ENCODE measurements at places on chromosomes 6 and 20. TPM values are rescaled to one million over a fixed set of nuclear protein-coding genes. Genes with fewer than 3 reads are reported as not detected.
A peak's percentile ranks its signal among the peaks of the same experiment; 100 is the strongest.

DNA sequence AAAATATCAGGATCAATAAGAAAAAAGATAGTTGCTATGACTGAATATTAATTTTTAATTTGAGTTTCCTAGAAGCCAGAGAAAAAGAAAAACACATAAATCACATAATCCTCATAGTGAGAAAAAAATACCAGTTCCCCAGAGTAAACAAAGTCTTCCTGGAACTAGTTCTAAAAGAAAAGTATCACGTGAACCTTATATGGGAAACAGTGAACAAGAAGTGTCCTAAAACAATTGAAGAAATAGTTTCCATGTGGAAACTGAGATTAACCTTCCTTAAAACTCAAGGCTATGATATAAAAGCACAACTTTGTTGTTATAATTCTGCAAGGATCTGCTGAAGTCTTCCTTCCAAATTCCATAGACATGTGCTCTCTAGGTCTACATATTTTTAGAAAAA, 50.6 kb downstream of the RCAN2 start:
- no peak overlapping the region for H3K27ac ChIP-seq
- H3K36me3 ChIP-seq, result no peaks in the 10 kb centered on the region
- DNase-seq, result no peak
- no peaks in the 10 kb centered on the region for H3K4me1 ChIP-seq

- no peaks in the 10 kb centered on the region for H3K27me3 ChIP-seq
- H3K4me1 ChIP-seq, result no peaks in the 10 kb centered on the region
- H3K27ac ChIP-seq, result no peak overlapping the region
- no peak for DNase-seq
- H3K36me3 ChIP-seq, result no peaks in the 10 kb centered on the region
These were observed 225.3 kb upstream of the CST7 start for GRCh38 chr20:24723647-24724352.

DNA sequence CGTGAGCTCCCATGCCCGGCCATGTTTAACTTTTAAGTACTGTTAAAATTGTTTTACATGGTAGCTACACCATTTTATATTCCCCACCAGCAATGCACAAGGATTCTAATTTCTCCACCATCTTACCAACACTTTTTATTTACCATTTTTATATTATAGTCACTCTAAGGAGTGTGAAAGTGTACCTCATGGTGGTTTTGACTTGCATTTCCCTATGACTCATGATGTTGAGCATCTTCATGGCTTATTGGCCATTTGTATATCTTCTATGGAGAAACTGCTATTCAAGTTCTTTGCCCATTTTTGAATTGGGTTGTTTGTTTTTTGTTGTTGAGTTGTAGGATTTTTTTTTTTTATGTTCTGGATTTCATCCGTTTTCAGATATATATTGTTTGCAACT, 15.6 kb upstream of the BPHL start:
- no peak overlapping the region for H3K27ac ChIP-seq
- peaks cover 3% of the 10 kb centered on the region for H3K36me3 ChIP-seq
- H3K4me3 ChIP-seq, result no peak overlapping the region
- no peaks in the 10 kb centered on the region for H3K27me3 ChIP-seq
- DNase-seq, result no peak

- DNase-seq, result no peak
- no peaks in the 10 kb centered on the region for H3K36me3 ChIP-seq
- H3K4me3 ChIP-seq, result no peak overlapping the region
- H3K27me3 ChIP-seq, result no peaks in the 10 kb centered on the region
- H3K27ac ChIP-seq, result no peak overlapping the region
These were observed 377.5 kb downstream of the CDKAL1 start for GRCh38 chr6:20911712-20912111.

DNA sequence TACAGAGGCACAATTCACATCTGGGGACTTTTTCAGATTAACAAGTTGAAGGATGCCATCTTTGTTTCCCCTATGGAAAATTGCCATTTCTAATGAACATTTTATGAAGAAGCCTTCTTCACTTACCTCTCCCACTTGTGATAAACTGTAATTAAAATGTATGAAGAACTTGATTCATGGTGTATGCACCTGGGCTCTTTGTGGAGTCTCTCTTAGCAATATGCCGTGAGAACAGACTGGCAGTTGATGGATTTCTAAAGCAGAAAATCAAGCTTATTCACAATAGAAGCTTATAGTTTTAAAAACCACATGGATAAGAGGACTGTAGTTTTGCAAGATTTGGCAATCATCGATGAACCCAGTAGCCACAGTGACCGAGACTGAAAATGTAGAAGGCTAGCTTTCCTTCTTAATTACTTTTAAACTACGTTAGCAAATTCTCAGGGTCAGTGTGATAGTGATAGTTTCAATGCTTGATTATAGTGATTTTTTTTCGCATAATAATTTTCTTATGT, 270.6 kb downstream of the PRL start:
- H3K27ac ChIP-seq, result peak overlapping the region; percentile 15
- no peaks in the 10 kb centered on the region for H3K36me3 ChIP-seq
- no peak overlapping the region for H3K4me3 ChIP-seq
- H3K4me1 ChIP-seq, result no peaks in the 10 kb centered on the region
- no peaks in the 10 kb centered on the region for H3K27me3 ChIP-seq

Gene CTCFL
- total RNA-seq, result 0.47 TPM

Gene CCN6
- total RNA-seq, result not detected

Gene CCM2L
- total RNA-seq, result 1.2 TPM

Gene SRSF3
- total RNA-seq, result 372 TPM

Gene STK4
- total RNA-seq, result 29.9 TPM

Measured in colonic mucosa (tissue), 4 donors.